ENCODE measurements at places on chromosomes 12 and 14. TPM values are rescaled to one million over a fixed set of nuclear protein-coding genes. Genes with fewer than 3 reads are reported as not detected.

The NEK9 gene
- 65.4 TPM for total RNA-seq

DNA sequence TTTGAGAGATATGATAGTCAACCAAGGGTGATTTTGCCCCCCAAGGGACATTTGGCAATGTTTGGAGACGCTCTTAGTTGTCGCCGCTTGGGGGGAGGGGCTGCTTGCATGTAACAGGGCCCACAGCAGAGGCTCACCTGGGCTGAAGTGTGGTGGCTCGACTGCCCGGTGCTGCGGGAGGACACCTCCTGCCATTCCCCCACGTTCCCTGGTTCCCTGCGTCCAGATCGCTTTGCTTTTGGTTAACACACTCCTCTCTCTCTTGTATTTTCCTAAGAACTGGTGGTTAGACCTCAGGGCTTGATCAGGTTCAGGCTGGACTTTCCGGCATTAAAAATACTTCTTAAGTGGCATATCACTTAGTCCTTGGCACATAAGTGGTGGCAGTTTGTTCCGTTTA is 18.9 kb downstream of the PPP2R5C start:
- peaks cover 14% of the 10 kb centered on the region for H3K36me3 ChIP-seq
- peak overlapping the region; percentile 76 for H3K4me3 ChIP-seq
- DNase-seq, result no peak
- no peak overlapping the region for H3K27ac ChIP-seq

DNA sequence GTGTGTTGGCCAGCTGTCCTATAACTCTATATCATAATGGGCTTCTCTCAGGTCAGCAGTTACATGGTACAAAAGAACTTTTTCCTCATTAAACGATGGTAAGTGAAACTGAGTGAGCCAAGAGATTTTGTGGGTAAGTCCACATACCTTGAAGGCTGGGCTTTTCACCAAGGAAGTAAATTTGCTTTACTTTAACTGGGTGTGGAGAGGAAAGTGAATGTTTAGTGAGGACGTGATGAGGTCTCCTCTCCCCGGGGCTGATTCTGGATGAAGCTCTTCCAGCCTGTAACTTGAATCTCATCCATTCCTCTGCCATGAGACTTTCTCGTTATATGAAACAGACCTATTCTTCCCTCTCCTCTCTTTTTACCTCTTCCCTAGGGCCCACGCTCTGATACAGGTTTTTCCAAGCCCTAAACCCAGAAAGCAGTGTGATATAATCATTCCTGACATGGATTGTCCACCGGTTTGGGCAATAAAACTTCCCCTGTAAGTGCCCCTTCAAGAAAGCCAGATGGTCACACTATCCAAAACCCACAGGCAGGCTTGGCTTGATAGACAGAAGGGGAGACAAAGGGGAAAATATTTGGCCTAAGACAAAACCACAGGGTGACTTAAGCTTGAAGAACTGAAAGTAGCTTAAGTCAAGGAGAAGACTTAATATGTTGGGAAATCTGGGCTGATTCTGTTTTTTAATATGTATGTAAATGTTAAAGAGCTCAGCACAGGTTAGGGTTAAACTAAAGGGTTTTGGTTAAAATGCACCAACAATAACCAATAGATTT is 50.3 kb downstream of the CIT start:
- H3K27me3 ChIP-seq, result no peaks in the 10 kb centered on the region
- H3K4me3 ChIP-seq, result no peak overlapping the region
- no peak overlapping the region for H3K27ac ChIP-seq
- no peaks in the 10 kb centered on the region for H3K36me3 ChIP-seq

- no peak overlapping the region for H3K4me3 ChIP-seq
- H3K36me3 ChIP-seq, result no peaks in the 10 kb centered on the region
- no peaks in the 10 kb centered on the region for H3K27me3 ChIP-seq
- no peak for DNase-seq
- H3K4me1 ChIP-seq, result no peaks in the 10 kb centered on the region
- H3K27ac ChIP-seq, result no peak overlapping the region
Observed at GRCh38 chr12:44885902-44886301, 9.8 kb upstream of the NELL2 start.

The CLEC4D gene
- total RNA-seq, result not detected

The IAPP gene
- total RNA-seq, result not detected

GRCh38 chr14:91727121-91727520 is 4.8 kb downstream of the CATSPERB start:
- no peak overlapping the region for H3K4me3 ChIP-seq
- H3K27ac ChIP-seq, result no peak overlapping the region
- H3K4me1 ChIP-seq, result peaks cover 9% of the 10 kb centered on the region
- no peaks in the 10 kb centered on the region for H3K27me3 ChIP-seq

- H3K36me3 ChIP-seq, result peaks cover 4% of the 10 kb centered on the region
- no peak overlapping the region for H3K27ac ChIP-seq
- H3K27me3 ChIP-seq, result peaks cover 8% of the 10 kb centered on the region
Observed at GRCh38 chr14:80208461-80208860, 2.8 kb downstream of the DIO2 start.

The RFX4 gene
- total RNA-seq, result 0.27 TPM

DNA sequence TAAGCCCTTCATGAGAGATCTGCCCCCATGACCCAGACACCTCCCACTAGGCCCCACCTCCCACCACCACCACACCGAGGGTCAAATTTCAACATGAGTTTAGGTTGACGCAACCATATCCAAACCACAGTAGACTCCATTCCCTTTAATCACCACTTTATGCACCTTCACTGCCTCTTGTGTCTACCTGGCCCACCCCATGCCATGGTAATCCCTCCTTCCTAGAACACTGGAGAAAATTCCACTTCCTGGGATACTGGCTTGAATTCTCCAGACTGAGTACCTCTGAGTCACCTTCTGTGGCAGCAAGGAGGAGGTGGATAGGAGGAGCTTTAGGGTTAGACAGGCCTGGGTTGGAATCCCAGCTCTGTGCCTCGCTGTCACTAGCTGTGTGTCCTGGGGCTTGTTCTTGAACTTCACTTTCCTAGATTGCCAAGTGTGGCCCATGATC is 26.1 kb upstream of the CIPC start:
- no peak overlapping the region for H3K27ac ChIP-seq
- peaks cover 25% of the 10 kb centered on the region for H3K4me1 ChIP-seq
- DNase-seq, result no peak
- peaks cover 4% of the 10 kb centered on the region for H3K36me3 ChIP-seq
- H3K4me3 ChIP-seq, result no peak overlapping the region

- H3K27ac ChIP-seq, result no peak overlapping the region
- peaks cover 15% of the 10 kb centered on the region for H3K4me1 ChIP-seq
- no peak for DNase-seq
Observed at GRCh38 chr12:121013715-121014114, 2.6 kb downstream of the C12orf43 start.

The LMO3 gene
- not detected for total RNA-seq

DNA sequence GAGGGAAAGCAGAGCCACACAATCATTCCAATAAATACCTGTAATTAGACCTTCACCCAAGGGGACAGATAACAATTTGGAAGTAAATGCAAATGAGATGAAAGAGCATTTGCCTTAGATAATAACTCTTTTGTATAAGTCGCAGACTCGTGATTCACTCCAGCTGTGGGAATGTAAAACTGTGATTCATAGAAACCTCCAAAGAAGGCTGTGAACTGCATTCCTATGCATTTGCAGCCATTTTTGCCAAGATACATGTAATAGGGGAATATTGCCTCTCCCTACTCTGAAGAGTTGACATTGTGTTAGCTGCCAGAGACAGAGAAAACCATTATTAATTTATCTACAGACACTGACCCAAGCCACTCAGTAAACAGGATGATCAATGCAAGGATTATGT is 181.9 kb upstream of the ARHGAP5 start:
- no peak for DNase-seq
- no peaks in the 10 kb centered on the region for H3K36me3 ChIP-seq
- H3K27ac ChIP-seq, result no peak overlapping the region
- H3K4me1 ChIP-seq, result peaks cover 19% of the 10 kb centered on the region
- no peak overlapping the region for H3K4me3 ChIP-seq

DNA sequence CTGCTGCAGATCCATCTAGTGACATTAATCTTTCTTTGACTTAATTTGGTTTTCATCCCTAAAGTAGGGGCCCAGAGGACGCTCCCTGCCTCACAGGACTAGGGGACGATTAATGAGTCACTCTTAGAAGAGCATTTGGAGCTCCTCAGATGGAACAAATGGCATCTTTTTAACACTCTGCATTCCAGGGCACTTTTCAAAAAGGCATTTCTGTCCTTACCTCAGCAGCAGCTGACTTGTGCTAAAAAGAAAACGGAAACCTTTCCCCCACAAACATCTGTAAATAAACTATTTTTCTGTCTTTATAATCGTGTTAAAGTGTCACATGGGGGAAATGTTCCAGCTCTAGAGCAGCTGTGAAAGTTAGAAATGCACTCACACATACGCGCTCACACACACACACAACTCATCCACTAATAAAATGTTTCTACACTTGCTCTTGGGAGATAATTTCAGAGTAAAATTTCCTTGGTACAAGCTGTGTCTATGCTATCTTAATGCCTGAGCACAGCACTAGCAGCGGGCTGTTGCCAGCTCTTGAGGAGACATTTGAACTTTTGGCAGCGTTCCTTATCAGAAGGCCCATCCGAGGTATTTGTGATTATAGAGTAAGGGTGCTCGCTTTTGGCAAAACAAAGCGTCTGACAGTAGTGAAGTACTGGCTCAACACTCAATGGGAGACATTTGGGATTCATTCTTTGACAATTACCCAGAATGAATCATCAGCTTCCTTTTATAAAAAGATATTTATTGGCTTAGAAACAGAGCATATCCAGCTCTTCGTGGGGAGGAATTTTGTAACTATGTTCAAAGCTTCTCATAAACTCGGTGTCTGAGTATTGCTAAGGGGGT is 141.3 kb downstream of the PLXNC1 start:
- H3K4me3 ChIP-seq, result no peak overlapping the region
- H3K27ac ChIP-seq, result no peak overlapping the region
- no peaks in the 10 kb centered on the region for H3K27me3 ChIP-seq
- no peak for DNase-seq
- H3K4me1 ChIP-seq, result no peaks in the 10 kb centered on the region
- no peaks in the 10 kb centered on the region for H3K36me3 ChIP-seq

The MFAP5 gene
- not detected for total RNA-seq

DNA sequence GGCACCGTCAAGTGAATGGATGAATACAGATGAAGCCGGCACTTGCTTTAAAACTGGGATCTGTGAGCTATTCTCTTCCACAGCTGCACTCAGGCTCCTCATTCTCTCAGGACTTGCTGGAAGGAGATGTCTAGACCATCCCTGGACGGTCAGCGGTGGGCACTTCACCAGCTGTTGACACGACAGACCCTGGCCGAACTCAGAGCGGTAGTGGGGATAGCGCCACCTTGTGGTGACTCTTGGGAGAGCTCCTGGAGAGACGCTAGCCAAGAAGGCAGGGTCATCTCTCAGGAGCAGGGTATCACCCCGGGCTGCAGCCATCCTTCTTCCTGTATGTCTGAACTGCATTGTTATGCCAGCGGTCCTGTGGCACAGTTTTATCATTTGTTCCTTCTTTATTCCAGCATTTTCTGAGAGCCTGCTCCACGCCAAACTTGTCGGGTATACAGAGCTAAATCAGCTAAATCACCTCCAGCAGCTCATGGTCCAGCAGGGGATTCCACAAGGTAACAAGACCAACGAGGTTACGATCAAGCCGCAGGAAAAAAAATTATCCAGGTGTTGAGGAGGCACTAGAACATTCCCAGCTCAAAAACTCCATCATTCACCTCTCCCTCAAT is 10.0 kb downstream of the WNT1 start:
- peak; percentile 62 for DNase-seq
- H3K27ac ChIP-seq, result no peak overlapping the region
- H3K27me3 ChIP-seq, result peaks cover 87% of the 10 kb centered on the region
- H3K4me3 ChIP-seq, result no peak overlapping the region

DNA sequence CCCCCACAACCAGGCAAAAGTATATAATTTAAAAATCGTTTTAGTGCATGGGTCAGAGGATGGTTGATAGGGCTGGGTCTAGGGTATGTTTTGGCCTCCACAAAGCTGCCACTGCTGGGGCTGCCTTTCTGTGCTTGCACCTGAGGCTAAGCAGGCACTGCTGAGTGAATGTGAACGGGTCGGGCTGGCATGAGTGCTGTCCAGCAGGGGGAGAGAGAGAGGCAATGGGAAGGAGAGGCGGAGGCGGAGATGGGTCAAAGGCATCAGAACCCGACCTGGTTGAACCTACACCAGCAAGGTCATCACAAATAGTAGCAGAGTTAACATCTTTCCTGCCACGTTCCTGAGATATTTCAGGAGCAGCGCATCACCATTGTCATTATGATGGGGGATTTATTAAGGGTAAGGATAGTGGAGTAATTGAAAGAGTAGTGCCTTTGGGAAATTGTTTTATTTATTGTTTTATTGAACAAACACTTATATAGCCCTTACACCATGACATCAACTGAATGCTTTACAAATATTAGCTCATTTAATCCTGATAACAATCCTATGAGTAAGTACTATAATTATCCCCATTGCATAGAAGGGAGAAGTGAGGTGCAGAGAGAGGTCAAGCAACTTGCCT is 5.8 kb upstream of the NRXN3 start:
- DNase-seq, result peak; percentile 64
- no peak overlapping the region for H3K4me3 ChIP-seq
- no peaks in the 10 kb centered on the region for H3K36me3 ChIP-seq
- H3K27ac ChIP-seq, result no peak overlapping the region

DNA sequence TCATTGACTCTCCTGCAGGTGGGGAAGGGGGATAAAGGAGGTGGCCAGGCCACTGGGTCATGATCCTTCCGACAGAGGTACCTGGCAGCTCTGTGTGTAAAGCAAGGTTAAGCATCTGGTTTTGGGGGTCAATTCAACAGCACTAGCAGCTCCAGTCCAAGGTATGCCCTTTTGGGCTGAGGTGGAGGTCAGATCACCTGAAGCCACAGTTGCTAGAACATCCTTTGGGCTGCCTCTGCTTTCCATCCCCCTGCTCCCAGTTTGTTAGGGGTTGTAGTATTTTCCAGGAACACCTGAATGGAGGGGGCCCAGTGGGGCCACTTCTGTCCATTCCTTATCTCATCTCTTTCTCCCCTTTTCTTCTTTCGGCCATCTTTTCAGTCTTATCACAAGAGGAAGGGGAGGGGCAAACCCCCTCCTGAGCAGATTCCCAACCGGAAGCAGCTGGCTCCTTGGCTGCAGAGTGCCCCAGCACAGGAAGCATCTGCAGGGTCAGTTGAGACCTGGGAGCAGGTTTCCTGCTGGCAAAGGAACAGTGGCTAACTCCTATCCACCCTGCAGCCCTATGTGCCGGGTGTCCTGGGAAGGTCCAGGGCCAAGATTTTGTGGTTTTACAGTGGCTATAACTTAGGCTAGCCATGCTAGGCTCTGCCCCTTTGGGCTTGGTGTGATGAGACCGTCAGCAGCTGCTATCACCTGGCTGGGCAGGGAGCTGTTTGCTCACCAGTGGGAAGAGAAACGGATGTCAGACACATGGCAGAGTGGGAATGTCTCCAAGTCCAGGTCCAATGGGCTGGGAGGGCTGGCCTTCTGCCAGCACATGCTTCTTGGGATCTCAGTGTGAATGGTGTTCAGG is 40.2 kb downstream of the SH2B3 start:
- peak overlapping the region; percentile 20 for H3K27ac ChIP-seq
- H3K36me3 ChIP-seq, result peaks cover 81% of the 10 kb centered on the region
- no peak for DNase-seq
- no peak overlapping the region for H3K4me3 ChIP-seq
- peaks cover 9% of the 10 kb centered on the region for H3K4me1 ChIP-seq
- H3K27me3 ChIP-seq, result no peaks in the 10 kb centered on the region

GRCh38 chr12:80472911-80473500 is 29.0 kb downstream of the PTPRQ start:
- no peak overlapping the region for H3K27ac ChIP-seq
- no peaks in the 10 kb centered on the region for H3K36me3 ChIP-seq
- no peaks in the 10 kb centered on the region for H3K4me1 ChIP-seq
- H3K27me3 ChIP-seq, result no peaks in the 10 kb centered on the region
- peak; percentile 49 for DNase-seq

Data from Calu3 (cell line).